Fibroblast of villous mesenchyme (primary cell): ENCODE measurements at places on chromosomes 7 and 10.

DNA sequence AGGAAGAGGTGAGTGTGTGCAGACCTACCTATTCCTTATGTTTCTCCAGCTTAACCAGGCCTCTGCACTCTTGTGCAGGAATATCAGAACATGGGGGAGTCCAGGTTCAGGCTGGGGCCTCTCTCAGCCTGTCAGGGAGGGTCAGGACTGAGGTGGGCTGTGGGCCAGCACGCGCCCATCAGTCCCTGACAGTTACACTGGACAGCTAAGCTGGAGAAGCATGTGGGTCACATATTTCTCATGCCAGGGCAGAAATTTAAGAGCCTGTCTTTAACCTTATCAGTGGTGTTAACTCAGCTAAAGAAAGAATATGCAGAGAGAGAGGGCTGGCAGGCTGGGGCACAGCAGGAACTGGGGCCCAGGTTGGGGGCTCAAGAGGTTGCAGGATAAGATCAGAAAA is 8.7 kb upstream of the POLD2 start:
- DNase-seq: peak; percentile 63

DNA sequence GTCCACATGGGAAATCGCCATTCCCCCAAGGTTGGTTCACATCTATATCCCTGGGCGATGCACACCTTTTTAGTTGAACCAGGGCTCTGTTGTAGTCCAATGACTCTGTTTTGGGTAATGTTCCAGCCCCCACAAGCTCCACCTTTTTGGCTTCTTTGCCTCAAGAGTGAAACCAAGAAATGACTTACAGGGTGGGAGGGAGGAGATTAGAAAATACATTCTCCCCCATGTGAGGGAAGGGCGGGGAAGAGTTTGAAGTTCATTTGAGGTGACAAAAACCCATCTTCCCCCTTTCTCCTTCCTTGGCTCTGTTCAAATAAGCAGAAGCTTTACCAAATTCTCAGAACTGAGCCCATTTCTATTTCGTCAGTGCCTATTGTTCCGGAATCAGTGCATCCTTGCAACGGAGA is 82.8 kb downstream of the GATA3 start:
- DNase-seq: no peak

- no peak for DNase-seq
Measured at GRCh38 chr10:77661674-77662073, 24.1 kb upstream of the KCNMA1 start.

GRCh38 chr7:18241543-18242231 is 214.0 kb upstream of the PRPS1L1 start:
- no peak for DNase-seq

DNA sequence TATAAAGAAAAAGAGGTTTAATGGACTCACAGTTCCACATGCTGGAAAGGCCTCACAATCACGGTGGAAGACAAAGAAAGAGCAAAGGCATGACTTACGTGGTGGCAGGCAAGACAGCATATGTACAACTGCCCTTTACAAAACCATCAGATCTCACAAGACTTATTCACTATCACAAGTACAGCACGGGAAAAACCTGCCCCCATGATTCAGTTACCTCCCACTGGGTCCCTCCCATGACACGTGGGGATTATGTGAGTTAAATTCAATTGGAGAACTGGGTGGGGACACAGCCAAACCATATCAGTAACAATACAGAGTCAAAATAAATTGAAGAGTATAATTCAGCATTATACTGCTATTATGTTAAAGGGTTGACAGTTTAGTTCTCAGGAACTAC is 37.8 kb downstream of the RNLS start:
- DNase-seq: no peak

DNA sequence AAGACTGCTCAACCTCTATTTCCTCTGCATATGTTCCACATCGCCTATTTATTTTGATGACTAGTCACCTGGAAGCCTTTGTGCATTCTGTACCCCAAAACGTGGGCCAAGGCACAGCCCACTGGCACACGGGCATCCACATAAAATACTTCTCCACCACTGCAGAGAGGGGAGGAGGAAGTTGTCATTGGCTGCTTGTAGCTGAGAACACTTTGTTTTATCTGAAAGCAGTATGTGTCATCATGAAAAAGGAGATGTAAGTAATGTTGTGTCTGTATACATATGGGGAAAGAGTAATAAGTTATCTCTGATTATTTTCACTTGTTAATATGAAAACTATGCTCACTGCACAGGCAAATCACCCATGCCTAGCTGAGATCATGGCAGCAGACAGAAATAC is 48.2 kb upstream of the AMPH start:
- DNase-seq: no peak

DNA sequence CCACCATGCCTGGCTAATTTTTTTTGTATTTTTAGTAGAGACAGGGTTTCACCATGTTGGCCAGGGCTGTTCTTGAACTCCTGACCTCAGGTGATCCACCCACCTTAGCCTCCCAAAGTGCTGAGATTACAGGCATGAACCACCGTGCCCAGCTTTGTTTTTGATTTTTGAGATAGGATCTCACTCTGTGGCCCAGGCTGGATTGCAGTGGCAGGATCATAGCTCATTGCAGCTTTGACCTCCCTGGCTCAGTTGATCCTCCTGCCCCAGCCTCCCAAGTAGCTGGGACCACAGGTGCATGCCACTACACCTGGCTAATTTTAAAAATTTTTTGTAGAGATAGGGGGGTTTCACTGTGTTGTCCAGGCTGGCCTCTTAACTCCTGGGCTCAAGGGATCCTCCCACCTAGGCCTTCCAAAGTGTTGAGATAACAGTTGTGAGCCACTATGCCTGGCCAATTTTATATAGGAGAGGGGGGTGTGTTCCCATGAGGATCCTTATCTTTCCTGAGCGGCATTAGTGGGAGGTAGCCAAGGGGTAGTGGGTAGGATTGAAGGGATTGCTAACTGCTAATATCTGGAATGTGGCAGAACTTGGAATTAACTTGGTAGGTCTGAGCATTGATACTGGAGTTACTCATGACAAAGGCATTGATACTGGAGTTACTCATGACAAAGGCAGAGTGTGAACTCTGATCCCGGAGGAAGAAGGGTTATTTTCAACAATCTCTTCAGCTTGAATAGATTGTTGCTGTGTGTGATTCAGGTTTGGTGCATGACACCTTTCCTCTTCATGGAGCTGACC is 1.0 kb upstream of the NOLC1 start:
- peak; percentile 39 for DNase-seq

- peak; percentile 98 for DNase-seq
Measured at GRCh38 chr10:17001961-17002749, 127.5 kb downstream of the CUBN start.

- no peak for DNase-seq
Measured at GRCh38 chr10:88861036-88861435, 9.4 kb upstream of the ANKRD22 start.

- peak; percentile 5 for DNase-seq
Measured at GRCh38 chr7:15782656-15783055, 96.2 kb upstream of the MEOX2 start.

- DNase-seq: peak; percentile 89
Measured at GRCh38 chr7:130845581-130846085, 111.6 kb upstream of the KLF14 start.

DNA sequence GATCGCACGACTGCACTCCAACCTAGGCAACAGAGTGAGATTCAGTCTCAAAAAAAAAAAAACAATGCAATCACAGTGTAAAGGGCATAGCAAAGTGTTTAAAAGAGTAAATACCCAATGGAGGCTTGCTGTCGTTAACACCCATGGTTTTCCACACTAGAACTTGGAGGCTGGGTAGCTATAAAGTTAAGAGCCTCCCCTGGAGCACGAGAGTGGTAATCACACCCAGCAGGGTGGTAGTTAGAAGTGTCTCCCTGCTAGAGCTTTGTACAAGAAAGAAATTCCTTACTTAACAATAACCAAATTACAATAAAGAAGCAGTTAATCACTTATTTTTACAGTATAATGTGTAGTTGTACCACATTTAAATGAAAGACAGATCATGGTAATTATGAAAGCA is 1078.9 kb downstream of the NRG3 start:
- DNase-seq: no peak

- peak; percentile 50 for DNase-seq
Measured at GRCh38 chr7:102985176-102985783, 72.5 kb downstream of the LRRC17 start.

DNA sequence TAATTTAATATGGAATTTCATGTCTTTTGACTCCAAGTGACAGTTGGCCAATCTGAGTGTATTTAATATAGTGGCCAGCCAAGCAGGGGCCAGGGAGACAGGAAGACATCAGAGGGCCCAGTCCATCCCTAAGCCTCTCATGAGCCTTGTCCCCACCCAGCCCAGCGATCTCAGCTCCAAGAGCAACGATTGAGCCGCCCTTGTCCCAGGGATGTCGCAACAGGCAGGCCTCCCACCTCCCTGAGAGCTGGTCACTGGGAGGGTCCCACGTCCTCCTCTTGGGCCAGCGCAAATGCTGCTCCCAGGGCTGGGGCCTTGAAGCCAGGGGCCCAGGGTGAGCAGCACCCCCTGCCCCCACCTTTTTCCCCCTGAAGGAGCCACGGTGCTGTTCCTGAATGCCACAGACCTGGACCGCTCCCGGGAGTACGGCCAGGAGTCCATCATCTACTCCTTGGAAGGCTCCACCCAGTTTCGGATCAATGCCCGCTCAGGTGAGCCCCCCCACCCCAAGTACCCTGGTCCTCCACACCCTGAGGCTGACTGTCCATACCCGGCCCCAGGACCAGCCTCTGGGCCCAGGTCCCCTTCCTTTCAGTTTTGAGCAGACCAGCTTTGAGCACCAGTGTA is 29.4 kb downstream of the C10orf105 start:
- DNase-seq: no peak

- DNase-seq: peak; percentile 77
Measured at GRCh38 chr10:62083412-62084267, 182.1 kb downstream of the ARID5B start.

- no peak for DNase-seq
Measured at GRCh38 chr10:71663311-71663710, 56.3 kb downstream of the C10orf105 start.

DNA sequence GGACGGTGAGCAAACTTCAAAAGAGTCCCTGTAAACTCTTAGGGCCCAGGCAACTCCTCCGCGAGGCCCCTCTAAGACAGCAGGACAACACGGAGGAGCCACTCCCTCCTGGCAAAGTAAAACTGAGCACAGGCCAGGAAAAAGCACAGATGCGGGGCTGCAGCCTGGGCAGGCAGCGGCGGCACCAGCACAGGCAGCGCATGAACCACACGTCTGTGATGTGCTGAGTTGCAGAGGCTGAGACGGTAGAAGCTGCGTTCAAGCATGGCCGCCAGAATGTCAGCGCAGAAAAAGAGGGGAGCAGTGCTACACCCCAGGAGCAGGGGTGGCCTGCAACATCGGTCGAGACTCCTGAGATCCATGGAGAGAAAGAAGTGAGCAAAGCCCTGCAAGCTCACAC is 46.1 kb upstream of the STK17A start:
- no peak for DNase-seq

- no peak for DNase-seq
Measured at GRCh38 chr7:37920849-37921805, 687 bp downstream of the EPDR1 start.

- DNase-seq: peak; percentile 85
Measured at GRCh38 chr7:191981-192649, at the start of gene FAM20C. FAM20C (plus strand) TSS chr7:192571; CDS start chr7:193200, 629 bp downstream.

DNA sequence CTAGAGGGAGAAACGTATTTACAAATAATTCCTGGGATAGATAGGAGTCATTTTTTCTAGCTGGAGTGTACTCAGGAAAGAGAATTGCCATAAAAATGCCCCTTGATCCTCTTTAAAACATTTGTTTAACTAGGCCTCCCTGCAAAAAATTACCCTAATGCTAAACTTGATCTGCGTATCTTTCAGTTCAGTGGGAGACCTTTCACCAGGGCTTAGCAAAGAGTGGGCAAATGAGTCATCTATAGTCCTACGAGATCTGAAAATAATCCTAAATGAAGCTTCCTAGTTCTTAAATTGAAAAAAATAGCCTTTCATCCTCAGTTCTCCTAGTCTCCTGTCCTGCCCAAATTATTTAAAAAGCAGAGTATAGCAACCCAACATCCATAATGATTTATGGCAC is 198.6 kb upstream of the FRMD4A start:
- DNase-seq: no peak

DNA sequence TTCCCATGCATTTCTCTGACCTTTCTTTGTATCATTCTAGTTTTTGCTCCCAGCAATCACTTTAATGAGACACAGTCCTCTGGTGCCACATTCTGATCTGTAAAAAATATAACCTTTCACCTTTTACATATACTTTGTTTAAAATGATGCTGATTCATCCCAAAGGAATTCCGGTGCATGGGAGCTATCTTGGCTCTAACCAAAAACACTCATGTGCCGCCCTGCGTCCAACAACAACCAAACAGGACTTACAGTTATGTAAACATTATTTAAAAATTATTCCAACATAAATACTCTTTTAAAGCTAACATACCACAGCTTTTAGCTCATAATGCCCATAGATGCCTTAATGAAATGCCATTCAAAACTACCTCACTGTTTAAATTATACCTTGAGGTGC is 7.7 kb upstream of the OPALIN start:
- peak; percentile 80 for DNase-seq

DNA sequence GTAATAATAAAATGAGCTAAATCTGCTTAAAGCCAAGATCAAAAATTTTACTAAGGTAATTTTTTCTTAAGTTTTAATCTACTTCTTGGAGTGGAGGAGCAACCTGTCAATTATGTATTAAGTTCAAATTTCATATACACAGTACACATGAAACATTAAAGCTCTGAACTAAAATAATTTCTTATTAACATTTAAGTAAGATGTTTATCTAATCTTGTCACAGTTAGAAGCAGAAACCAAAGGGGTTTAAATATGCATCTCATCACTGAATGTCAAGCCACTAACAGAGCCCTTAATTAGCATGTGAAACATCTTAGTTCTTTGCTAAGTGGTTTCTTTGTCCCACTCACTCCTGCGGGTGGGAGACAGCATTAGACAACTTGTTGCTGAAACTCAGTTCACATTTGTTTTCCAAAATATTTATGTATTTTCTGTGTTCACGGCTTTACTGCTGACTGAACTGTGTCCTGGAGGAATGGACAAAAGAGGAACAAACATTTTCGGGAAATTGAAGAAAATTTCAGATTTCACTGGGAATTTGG is 130.9 kb upstream of the MBL2 start:
- no peak for DNase-seq
